ENCODE measurements at places on chromosomes 3 and 15.

DNA sequence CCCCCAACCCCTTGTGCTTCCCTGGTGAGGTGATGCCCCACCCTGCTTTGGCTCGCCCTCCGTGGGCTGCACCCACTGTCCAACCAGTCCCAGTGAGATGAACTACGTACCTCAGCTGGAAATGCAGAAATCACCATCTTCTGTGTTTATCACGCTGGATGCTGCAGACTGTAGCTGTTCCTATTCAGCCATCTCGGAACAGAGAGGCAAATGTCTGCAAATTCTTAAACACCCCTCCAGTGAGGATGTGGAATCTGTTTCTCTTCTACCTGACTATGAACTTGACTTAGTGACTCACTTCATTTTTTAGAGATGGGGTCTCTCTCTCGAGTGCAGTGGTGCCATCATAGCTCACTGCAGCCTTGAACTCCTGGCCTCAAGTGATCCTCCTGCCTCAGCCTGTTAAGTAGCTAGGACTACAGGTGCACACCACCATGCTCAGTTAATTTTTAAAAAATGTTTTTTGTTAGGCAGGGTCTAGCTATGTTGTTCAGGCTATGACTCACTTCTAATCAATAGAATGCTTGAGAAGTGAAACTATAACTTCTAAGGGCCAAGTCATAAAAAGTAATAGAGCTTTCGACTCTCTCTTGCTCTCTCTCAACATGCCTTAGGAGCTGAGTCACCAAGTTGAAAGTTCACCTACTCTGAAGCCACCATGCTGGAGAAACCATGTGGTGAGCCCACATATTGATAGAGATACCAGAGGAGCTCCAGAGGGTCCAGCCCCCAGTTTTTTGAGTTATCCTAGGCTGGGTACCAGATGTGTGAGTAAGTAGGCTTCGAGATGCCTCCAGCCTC, 11.5 kb upstream of the PARP14 start:
- DNase-seq = no peak

DNA sequence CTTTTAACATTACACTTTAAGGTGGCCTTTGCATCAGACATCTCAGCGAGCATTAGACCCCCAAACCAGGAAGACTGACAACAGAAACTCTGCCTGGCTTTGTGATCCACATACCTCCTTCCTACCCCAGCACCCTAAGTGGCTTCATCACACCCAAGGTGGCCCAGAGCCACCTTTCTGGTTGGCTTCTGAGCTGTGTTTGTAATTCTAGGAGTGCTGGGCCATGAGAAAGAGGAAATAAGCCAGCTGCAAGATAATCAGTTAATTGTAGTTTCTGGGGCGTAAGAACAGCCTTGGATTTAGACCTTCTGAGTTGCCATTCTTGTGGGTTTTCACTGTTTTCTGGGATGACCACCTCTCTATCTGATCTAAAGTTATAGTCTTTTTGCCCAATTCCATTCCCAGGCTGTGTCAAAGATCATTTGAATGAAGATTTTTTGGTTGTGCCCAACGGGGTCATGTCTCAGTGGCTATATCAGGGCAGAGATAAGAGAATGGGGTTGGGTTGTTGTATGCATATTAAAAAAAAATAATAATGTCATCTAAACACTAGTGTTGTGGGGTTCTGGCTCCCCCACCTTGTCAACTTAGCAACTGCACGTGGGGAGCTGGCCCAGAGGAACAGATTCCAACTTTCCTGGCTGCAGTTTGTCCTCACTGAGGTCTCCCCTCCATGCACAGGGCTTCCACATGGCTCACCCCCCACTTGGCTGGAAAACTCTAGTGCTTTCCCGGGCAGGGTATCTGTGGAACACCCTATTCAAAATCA, 234.8 kb upstream of the WNT5A start:
- DNase-seq = no peak

GRCh38 chr3:166637984-166638530, 742.0 kb downstream of the ZBBX start:
- DNase-seq = no peak

DNA sequence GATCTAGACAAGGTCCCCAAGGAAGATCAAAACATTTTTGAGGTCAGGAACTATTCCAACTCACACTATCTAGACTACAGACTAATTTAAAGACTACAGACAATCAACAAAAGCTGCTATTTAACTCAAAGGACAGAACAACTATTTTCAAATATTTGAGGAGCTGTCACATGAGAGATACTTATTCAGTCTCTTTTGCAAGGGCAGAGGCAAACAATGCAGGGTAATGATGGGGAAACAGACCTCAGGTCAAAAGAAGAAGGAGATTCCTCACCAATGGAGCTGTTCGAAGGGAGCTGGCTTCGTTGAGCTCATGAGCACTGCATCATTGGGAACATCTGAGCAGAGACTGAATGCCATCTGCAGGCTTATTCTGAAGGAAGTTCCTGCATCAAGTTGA, 231.9 kb downstream of the DTWD1 start:
- DNase-seq = no peak

GRCh38 chr15:34360298-34360697, 6.7 kb downstream of the LPCAT4 start:
- DNase-seq = no peak

DNA sequence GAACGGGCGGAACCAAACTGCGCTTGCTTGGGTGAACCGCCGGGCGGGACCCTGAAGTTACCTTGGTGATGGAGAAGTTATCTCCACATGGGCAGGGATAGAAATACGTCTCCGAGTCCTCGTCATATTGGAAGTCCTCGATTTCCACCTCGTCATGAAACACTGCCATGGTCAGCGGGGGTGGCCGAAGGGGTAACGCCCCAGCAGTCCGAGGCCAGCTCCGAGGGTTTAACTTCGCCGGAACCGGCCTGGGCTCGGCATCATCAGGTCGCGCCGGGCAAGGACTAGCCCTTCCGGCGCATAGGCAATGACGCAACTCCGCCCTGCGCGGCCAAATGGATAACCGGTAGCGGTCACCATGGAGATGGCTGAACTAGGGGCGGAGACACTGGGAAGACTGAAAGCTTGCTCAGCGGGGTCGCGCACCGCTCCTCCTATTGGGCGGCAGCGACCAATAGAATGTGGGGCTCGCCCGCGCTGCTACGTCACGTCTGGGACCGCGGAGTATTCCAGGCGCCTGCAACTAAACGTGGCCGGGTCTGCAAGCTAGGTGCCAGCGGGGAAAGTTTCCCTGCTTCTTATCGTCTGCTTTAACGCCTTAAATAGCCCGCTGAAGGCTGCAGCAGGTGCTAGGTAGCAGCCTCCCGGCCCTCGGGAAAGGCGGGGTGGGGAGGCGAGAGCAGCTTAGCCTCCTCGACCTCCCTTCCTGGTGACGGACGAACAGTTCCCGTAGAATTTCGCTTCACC, at the start of the genes DPH3 and OXNAD1:
DPH3 (minus strand) TSS at position 236 of the 747 bp plus-strand sequence; CDS start at position 169, 67 bp downstream.
OXNAD1 (plus strand) TSS at position 505 of the 747 bp plus-strand sequence. CDS start 5,741 bp downstream, outside the sequence.
- DNase-seq = peak; percentile 99

- DNase-seq = peak; percentile 97
Observed at GRCh38 chr3:46488735-46489361, 8.9 kb upstream of the RTP3 start.

GRCh38 chr3:154794391-154794790, 285.7 kb upstream of the MME start:
- no peak for DNase-seq

DNA sequence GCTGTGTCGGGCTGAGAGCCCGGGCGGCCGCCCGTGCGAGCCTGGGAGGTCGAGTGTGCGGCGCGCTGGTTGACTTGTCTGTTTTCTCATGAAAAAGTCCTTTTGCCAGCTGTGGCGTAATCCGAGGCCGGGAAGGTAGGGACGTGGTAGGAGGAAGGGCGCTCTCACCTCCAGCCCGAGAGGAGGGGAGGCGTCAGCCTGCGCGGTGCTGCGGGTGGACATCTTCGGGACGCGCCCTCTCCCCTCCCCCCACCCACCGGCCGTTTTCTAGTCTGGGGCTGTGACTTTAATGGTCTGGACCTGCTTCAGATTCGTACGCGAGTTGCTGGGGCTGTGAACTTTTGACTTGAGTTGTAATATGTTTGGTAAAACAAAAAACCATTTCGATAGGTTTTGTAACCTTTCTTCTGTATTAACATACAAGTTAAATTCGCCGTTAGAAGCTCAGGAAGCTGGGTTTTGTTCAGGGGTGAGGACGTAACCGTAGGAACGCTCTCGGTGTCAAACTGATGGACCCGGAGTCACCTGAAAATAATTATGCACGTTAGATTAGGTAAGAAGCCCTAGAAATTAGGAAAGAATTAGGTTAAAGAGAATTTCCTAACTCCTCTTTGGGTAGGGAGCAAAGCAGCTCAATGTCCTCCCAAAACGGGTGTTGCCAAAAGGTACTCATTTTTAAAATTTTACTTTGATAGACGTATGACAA, 762 bp downstream of the NCK1 start:
- peak; percentile 65 for DNase-seq

DNA sequence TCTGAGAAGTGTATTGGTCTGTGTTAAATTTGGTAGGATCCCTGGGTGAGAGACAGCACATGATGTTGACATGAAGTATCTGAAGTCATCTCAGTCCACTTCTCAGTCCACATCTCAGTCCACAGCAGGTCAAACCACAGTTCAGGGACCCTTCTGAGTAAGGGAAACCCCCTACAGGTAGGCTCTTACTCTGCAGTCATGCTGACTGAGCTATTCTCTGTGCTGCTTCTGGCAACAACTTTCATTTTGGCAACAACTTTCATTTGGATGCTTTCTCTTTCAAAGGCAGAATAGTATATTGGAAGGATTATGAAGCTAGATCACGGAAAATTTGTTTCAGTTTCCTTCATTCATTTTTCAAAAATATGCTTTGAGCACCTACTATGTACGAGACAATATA, 178.2 kb upstream of the GOLIM4 start:
- no peak for DNase-seq

DNA sequence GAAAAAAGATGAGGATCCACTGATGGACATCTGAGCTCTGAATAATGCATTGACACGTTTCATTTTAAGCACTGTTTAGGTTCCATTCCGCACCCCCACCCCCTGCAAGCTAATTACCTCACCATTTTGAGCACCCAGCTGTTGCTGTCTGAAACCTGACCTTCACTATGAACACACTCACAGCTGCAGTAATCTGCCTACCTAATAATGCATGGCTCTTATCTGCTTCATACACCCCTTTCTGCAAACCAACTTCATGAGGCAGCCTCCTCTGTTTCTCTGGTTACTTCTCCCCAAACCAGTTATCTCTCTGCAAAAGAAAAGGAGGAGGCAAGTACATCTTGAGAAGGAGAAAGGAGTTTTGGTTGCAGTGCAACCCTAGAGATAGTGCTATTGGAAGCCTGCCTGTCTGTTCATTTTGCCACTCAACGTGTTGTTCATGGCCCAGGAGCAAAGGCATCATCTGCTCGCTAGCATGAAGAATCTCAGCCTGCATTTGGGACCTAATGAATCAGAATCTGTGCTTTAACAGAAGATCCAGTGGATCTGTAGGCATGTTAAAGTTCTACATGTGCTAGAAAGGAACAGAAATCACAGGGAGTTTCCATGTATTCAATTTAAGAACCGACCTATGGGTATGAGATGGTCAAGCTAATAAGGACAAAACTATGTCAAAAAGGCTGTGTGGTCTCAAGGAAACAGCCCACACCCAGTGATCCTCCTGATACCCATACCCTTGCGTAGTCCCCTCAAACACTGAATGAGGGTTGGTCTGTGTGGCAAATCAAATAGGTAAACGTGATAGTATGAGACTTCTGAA, 87.2 kb downstream of the MB21D2 start:
- no peak for DNase-seq

DNA sequence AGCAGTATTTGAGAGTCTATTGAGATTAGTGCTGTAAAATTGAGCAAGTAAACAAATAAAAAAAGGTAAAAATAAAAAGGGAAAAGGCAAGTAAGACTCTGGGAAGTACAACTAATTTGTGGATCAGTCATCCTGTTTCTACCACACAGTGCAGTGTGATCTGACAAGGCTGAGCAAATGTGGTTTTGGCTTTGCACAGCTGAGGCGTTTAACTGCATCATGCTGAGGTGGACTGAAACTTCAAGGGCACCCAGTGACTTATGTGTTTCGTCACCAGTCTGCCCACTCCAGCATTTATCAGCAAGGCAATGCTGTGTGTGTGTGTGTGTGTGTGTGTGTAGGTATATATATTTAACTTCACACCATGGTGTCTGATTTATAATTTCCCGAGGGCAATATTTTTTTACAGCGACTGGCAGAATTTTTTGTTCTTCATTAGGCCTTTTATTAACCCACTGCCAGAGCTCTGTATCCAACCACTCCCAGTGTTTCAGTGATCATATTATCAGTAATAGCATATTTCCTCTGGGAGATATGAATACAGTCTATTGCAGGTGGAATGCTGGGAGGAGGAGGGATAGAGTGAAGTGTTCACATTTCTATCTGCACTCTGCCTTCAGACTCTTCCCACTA, 131.5 kb upstream of the SATB1 start:
- peak; percentile 63 for DNase-seq

DNA sequence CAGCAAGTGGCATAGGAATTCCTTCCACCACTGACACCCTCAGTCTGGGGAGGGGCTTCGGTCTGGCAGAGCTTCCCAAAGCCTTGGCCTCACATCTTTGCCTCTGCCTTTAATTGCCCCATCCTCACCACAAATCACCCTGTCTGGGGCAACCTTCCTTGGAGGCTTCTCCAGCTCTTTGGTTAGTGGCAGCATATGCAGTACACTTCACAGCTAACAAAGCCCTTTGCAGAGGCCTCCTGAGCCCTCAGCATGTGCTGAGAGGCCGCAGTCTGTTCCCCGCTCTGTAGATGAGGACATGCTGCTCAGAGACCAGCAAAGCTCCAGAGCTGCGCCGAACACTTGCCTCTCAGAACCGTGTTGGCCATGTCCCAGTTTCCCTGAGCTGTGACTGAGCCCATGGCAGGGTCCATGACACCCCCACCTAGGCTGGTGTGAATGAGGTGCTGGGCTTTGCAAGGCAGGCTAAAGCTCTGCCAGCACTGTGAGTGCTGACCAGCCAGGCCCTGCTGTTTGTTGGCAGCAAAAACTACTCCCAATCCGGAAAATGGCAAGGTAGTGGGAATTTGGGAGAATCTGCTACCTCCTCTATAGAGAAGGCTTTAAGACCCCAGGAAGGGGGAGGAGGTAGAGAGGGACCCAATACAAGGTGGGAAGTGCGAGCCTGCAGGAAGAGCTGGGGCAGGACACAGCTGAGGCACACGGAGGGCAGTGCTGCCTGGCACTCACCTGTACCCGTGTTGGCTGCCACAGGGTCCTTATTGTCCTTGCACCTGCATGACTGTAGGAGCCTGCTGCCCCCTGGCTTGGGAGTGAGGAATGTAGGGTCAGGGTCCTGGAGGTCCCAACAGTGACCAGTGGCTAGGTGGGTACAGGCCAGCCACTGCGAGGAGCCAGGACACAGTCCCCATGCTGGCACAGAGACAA, 8.4 kb upstream of the KLF15 start:
- no peak for DNase-seq

All from activated naive CD4-positive, alpha-beta T cell treated with anti-CD3 and anti-CD28 coated beads, Interleukin-2, amount 10 ng/mL, durations not matched to agents 7 days and 5 days (primary cell).